ENCODE measurements at places on chromosomes 5 and 9.

GRCh38 chr9:136522314-136523237 lies 23.3 kb downstream of the NOTCH1 start:
- no peak for DNase-seq

GRCh38 chr5:100432741-100433140 lies 102.4 kb upstream of the FAM174A start:
- DNase-seq = no peak

DNA sequence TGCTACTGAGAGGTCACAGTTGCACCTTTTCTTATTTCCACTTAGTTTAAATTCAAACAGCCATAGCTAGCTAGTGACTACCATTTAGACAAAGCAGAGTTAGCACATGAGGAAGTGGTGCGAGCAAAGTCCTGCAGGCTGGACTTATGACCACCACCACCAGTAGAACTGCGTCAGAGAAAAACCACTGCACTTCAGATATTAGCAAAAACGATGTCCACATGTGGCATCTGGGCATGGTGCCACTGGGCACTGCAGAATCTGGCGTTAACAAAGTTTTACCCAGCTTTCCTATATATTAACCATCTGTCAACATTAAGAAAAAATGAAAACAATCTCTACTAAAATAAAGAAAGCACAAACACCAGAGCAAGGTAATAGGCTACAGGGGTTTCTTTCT lies 80.1 kb downstream of the SPTLC1 start:
- DNase-seq = no peak

GRCh38 chr5:58412932-58413331 lies 47.0 kb downstream of the PLK2 start:
- DNase-seq = no peak

Measured in GM19239 (cell line).